Activated CD4-positive, alpha-beta T cell treated with anti-CD3 and anti-CD28 coated beads, Interleukin-2, amount 50 U/mL, for 24 hours (primary cell): ENCODE measurements at places on chromosomes 2 and 18.

GRCh38 chr2:137928547-137929518, 35.4 kb upstream of the HNMT start:
- no peak for DNase-seq

DNA sequence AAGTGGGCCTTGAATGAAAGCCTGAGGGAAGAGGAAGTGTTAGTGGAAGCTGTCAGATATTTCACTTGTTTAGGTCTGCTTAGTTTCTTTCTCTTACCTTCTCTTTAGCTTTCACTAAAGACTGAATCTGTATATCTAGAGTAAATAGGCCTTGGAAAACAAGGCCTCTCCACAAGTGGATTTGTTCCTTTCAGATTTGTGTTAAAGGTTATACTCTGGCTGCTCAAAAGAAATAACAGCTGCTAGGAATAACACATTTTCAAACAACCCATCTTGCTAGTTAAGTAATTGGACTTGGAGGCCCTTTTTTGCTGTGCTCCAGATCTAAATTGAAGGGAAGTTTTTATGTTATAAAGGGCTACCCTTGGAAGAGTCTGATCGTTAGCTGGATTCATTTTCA, 236.3 kb downstream of the KIAA1328 start:
- DNase-seq, result no peak

- no peak for DNase-seq
Measured at GRCh38 chr2:36178384-36178783, 177.2 kb upstream of the CRIM1 start.

DNA sequence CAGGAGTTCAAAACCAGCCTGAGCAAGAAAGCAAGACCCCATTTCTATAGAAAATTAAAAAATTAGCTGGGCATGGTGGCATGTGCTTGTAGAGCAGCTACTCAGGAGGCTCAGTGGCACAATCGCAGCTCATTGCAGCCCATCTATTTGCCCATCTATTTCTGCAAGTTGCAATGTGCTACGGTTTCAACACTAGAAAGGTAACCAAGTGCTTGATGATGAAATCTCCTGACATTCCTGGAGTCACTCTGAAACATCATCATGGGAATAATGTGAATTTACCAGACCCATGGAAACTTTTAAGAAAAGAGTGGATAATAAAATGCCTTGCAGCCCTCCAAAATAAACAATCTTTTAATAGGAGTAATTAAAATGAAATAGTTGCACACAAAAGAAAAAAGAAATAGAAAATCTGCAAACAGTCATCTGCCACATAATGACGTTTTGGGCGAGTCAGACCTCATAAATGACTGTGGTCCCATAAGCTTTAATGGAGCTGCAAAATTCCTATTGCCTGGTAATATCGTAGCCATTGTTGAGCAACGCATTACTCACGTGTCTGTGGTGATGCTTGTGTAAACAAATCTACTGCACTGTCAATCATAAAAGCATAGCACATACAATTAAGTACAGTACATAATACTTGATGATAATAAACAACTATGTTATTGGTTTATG, 46.6 kb upstream of the AMMECR1L start:
- no peak for DNase-seq

- DNase-seq, result no peak
Measured at GRCh38 chr2:233476651-233477547, 89.7 kb downstream of the USP40 start.

DNA sequence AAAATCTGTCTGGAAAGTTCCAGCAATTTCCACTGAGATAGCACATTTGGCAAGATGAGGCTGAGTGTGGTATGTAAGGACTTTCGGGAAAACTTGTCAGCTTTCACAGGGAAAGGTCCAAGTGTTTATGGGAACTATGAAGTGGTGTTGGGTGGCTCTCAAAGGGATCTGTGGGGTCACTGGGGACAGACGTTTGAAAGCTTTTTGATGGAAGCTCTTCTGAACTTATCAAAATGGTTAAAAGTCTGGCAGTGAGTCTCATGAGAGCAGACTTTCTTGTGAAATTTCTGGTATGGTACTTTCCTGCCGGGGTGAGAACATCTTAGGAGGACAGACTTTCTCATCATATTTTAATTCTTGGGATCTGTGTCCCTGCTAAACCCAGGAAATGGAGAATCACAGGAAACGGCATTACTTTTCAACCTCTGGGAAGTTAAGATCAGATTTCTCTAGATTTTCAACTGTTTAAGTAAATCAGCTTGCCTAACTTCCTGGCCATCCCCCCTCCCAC, 546.3 kb upstream of the ZEB2 start:
- no peak for DNase-seq

DNA sequence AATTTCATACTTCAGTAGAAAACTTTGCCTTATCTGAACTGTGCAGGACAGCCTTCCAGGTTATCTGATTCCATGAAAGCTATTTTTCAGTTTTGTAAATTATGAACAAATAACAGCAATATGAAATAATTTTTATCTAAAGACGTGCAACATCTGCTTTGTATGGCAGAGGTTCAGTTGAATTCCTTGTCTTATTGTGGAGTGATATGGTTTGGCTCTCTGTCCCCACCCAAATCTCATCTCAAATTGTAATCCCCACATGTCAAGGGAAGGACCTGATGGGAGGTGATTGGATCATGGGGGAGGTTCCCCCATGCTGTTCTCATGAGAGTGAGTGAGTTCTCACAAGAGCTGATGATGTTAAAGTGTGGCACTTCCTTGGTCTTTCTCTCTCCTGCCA, 18.1 kb upstream of the RPIA start:
- no peak for DNase-seq

DNA sequence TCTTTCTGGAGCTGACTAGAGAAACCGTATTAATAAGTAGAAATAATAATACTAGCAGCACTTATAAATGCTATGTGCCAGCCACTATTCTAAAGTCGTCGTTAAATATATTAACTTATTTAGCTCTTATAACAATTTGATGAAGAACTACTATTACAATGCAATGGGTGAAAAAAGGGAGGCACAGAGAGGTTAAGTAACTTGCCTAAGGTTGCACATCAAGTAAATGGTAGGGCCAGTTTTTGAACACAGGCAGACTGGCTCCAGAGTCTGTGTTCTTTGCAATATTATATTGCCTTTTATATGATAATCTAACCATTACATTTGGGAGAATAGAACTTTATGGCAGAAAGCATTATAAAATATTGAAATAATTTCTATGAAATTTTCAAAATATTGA, 17.6 kb downstream of the INPP1 start:
- no peak for DNase-seq

GRCh38 chr2:161044095-161044865, 115.9 kb upstream of the TANK start:
- no peak for DNase-seq

DNA sequence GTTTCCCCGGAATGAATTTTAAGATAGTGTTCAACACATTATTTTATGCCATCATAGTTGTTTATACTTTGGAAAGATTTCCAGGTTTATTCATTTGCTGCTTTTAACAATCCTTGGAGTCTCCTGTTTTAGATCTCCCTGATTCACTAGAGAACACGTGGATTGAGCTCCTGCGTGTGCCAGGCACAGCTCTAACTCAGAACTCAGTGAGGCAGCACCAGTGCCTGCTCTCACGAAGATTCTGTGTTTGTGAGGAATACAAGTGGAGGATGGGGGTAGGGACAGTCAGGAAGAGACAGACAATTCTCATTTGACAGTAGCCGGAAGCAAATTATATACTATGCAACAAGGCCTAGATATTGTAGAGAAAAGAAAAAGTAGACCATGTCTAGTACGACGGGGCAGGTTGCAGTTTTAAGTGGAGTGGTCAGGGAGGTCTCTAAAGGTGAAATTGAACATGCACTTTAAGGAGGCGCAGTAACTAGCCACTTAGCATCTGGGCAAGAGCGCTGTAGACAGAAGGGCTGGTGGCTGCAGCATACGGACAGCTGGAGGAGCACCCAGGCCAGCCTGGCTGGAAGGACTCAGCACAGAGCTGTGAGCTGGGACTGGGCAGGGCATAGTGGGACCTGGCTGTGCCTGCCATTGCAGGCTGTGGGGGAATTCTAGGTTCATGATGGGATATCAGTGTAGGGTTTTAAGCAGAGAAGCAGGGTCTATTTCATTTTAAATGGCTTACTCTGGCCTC, 24.3 kb downstream of the RNF144A start:
- no peak for DNase-seq

DNA sequence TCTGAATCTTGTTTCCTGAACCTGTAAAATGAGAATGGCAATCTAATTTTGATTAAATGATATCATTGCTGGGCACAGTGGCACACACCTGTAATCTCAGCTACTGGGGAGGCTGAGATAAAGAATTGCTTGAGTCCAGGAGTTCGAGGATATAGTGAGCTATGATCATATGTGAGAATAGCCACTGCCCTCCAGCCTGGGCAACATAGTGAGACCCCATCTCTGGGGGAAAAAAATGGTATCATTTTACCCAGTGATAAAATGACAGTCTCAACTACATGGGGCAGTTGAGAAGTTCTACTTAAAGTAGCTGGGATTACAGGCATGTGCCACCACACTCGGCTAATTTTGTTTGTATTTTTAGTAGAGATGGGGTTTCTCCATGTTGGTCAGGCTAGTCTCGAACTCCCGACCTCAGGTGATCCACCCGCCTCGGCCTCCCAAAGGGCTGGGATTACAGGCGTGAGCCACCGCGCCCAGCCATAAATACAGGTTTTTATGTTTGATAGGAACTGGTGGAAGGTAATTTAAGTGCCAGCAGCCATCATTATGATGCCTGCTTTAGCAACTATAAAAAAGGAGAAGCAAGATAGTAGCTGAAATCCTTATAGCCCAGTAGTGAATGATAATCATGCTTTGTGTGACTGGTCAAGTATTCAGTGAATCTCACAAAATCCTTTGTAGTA, 17.0 kb downstream of the BZW1 start:
- no peak for DNase-seq

DNA sequence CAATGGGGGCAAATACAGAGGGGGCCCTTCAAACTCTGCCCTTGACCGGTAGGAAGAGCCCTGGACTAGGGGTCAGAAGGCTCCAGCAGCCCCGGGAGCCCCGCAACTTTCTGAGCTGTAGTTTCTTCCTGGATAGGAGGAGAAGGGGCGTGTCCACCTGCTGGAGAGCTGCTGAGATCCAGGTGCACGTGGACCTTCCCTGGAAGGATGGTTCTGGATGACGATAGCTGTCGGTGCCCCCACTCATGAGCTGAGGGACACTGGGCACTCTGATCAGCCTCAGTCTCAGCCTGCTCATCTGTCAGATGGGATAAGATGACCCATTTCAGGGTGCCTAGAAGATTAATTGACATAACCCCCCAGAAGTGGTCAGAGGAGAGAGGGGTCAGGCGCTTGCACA, 125.2 kb upstream of the HDAC4 start:
- DNase-seq, result no peak

- DNase-seq, result no peak
Measured at GRCh38 chr18:48818329-48819254, 132.2 kb downstream of the SMAD7 start.

GRCh38 chr2:15940661-15941480, 521 bp downstream of the MYCN start:
- no peak for DNase-seq

GRCh38 chr18:22218835-22219234, 49.4 kb downstream of the GATA6 start:
- DNase-seq, result no peak

DNA sequence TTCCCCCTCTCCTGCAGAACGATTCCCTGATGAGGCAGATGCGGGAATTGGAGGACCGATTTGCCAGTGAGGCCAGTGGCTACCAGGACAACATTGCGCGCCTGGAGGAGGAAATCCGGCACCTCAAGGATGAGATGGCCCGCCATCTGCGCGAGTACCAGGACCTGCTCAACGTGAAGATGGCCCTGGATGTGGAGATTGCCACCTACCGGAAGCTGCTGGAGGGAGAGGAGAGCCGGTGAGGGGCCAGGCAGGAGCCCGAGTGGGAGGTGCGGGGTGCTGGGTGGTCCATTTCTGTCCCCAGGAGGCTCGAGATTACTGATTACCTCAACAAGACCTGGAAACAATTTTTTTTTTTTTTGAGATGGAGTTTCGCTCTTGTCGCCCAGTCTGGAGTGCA, 3.1 kb downstream of the DES start:
- no peak for DNase-seq

DNA sequence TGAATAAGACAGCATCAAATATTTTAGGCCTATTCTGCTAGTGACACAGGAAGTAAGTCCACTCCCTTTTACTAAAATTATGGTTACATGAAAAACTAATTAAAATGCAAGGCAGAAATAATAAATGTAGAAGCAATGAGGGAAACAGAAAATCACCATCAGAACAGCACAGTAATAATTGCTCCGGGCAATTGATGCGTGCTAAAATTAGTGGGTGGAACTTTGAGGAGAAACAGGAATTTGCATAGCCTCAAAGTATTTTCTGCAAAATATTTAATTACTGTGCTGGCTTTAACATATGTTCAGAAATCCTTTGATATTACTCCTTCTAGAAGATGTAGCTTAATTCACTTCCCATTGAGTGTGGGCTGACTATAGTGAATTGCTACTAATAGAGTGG, 654.3 kb upstream of the RAB6C start:
- no peak for DNase-seq

DNA sequence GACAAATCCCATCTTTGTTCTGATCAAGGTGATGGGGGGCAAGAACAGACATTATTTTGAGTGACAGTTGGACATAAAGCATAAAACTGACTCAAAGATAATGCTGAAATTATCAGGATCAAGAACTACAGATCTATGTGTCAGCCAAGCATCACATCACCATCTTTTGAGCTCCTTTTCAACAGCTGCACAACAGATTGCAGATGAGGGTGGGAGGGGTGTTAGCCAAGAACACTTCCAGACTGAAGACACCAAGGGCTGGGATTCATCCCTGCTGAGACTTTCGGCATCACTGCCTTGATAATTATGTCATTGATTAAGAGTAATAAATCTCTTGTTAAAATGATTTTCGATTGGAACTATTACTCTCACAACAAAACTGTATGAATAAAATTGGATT, 191.5 kb upstream of the NETO1 start:
- DNase-seq, result no peak

DNA sequence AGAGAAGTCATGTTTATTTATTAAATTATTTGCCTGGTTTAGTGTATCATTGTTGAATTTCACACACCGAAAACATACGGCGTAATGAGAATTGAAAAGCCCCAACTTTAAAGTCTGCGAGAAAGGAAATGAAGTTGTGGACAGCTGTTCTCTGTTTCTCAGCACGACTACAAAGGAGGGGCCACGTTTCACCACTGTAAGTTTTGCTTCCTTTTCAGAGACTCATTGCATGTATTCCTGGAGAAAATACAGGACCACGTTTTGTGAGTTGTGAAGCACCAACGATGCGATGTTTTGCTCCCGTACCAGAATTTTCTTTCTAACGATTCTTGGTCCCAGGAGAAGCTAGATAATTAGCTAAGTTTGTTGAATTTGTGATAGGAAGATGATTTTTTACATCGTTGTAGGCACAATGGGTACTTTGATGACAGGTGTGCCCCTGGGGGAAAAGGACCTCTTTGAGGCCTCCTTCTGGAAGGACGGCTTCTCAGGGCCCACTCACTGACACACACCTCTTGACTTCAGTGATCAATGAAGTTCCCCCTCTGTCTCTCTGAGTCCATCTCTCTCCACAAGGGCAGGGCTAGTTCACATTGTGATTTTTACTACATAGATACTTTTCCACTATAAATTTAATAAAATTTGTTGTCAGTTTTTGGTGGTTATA, 23.7 kb upstream of the ACKR3 start:
- DNase-seq, result peak; percentile 32

GRCh38 chr18:59514203-59514602, 155.1 kb upstream of the LMAN1 start:
- DNase-seq, result no peak
